ENCODE measurements at places on chromosomes 16 and 17.

DNA sequence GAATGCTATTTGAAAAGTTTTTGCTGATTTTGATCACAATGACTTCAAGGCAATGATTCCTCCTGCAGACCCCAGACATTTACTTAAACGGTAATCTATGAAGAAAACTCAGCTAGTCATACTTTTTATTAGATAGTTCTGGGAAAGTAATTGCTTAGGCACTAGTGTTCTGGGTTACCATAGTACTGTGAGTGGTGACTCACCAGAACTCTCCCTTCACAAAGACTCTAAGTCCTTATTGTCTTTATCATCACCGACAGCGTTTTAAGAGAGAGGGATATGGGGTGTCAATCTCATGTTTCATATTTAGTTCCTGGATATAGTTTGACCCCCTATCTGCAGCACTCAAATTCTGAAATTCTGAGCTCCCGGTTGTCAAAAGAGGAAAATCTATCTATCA, 43.0 kb upstream of the CDH8 start:
- no peak for DNase-seq

GRCh38 chr17:64081802-64082799, 47.8 kb downstream of the ERN1 start:
- no peak for DNase-seq

DNA sequence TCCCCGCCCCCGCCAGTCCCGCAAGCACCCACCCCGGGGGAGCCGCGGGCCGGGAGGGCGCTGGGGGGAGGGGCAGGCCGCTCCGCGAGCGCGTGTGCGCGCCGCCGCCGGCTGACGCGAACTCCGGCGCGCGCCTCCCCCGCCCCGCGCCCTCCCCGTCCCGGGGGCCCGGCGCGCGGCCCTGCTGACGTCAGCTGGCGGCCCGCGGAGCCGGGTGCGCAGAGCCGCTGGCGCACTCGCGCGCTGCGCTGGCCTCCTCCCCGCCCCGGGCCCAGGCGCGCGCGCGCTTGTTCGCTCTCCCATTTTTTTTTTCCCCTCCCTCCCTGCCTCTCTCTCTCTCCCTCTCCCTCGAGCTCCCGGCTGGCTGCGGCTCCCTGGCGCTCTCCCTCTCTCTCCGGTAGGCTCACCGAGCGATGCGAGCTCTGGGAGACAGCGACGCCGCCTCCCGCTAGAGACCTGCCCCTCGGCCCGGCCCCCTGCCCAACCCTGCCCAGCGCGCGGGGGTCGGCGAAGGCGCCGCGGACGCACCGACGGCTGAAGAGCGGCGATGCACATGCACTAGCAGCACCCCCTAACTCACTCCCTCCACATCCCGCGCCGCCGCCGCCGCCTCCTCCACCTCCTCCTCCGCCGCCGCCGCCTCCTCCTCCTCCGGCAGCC, at the start of gene GNAO1:
GNAO1 (plus strand) TSS at position 334 of the 660 bp plus-strand sequence. CDS start 747 bp downstream, outside the sequence.
- DNase-seq = peak; percentile 82

GRCh38 chr17:2700491-2701141, 10.9 kb downstream of the CLUH start:
- DNase-seq = peak; percentile 100

- peak; percentile 12 for DNase-seq
Measured at GRCh38 chr16:57091975-57092785, at the start of gene CPNE2. Gene CPNE2 (plus strand): TSS chr16:57092583. CDS start chr16:57110743, 18,160 bp downstream.

GRCh38 chr17:32460054-32460453, 15.7 kb downstream of the PSMD11 start:
- DNase-seq = no peak

DNA sequence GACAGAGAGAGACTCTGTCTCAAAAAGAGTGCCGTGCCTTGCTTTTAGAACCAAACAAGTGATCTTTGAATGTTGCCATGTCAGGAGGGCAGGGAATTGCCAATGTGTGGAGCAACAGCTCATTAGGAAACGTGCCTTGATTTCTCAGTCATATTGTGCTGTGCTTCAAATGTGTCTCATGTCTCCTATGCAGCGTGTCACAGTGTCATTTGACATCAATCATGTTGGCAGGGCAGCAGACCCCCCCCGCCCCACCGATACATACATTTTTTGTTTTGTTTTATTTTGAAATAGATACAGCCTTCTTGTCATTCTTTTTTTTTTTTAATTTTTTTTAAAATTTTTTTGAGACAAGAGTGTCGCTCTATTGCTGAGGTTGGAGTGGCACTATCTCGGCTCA, 22.1 kb downstream of the MRC2 start:
- DNase-seq = no peak

DNA sequence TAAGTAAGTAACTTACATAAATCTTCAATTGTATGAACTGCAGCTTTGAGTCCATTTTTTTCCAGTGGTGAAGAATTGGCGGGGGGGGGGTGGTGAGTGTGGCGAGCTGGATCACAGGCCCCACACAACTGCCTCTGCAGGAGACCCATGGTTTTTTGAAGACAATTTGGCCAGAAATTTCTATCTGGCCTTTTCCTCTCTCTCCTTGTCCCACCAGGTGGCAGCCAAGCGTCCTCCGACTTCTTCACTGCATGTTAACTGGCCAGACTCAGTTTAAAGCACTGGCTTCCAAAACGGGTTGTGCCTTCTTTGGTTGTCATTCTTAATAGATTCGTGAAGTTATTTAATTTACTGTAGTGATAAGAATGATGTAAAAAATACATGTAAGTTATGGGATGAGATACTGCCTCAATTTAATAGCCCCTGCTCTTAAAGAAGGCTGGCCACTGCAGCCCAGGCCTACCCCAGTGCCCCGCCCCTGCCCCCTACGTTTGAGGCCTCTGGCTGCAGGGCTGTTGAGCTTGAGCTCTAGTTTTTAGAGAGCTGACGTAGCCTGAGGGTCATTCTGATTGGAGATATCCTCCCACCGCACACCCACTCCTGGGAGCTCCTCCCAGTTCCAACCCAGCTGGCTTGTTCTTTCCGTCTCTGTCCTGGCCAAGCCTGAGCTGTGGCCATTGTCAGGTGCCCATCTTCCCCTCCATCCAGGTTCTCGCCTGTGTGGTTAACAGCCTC, 36.4 kb downstream of the AKAP1 start:
- peak; percentile 38 for DNase-seq

DNA sequence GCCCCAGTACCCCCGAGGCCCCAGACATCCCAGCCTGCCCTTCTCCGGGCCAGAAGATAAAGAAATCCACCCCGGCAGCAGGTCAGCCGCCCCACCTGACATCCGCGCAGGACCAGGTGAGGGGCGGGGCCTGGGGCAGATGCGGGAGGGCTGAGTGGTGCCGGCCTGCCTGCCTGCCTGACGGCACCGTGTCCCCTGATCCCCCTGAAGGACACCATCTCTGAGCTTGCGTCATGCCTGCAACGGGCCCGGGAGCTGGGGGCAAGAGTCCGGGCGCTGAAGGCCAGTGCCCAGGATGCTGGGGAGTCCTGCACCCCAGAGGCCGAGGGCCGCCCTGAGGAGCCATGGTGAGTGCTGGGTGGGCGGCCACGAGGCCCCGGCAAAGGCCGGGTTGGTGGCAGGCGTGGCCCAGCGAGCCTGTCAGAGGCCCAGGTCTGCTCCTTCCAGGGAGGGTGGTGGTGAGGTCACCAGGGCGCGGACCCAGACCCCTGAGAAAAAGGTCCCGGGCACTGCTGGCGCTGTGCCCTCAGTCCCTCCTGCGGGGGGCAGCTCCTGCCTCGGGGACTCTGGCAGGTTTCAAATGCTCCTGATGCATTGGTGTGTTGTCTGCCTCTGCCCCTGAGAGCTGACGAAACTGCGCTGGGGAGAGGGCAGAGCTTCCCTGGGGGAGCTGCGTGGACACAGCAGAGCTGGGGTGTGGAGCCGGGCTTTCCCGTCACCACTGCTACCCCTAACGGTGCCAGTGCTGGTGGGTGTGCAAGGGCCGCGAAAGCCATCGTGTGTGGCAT, 1.2 kb downstream of the CDT1 start:
- DNase-seq = peak; percentile 23

- no peak for DNase-seq
Measured at GRCh38 chr17:68532826-68533225, 20.6 kb downstream of the PRKAR1A start.

GRCh38 chr16:70665113-70665694, 18.8 kb downstream of the IL34 start:
- DNase-seq = no peak

DNA sequence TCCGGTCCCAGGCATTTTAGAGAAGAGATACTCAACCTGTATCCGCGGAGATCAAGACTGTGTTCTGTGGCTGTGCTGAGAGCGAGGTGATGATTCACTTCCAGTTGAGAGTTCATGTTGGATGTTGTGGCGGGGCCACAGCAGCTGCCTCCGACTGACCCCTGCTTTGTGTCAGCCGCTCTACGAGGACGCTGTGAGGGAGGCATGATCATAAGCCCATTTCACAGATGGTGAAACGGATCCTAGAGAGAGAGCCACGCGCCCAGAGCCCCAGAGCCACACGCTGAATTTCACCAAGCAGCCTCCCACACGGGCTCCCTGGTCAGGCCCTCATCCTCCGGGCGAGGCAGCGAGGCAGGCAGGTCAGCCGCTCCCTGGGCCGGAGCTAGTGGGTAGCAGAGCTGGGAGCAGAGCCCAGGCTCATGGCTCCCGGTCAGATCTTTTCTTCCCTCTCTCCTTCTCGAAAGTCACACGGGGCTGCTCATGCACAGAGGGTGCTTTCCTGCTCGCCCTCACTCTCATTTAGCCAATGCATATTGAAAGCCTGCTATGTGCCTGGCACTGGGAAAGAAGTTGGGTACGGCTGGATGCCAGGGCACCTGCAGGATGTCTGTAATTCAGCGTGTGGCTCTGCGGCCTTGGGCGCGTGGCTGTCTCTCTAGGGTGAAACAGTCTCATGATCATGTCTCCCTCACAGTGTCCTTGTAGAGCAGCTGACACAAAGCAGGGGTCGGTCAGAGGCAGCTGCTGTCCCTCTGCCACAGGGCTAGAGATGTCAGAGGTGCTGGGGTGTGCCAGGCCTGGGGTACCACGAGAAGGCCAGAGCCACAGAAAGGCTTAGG, 155.6 kb upstream of the CHMP6 start:
- no peak for DNase-seq

DNA sequence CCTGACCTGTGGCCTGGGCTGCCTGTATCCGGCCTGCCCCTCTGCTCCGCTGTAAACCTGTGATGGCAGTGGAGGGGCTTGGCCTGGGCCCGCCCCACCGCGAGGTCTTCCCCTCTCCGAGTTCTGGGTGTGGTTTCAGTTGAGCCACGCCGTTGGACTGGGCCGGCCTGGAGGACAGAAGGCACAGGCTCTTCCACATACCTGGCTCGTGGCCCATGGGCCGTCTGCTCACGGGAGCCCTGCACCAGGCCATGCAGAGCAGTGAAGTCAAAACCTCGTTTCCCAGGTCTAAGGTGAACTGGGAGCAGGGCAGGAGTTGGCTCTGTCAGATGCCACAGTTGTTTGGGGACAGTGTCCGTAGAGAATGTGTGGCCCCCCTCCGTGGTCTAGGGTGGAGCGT, 5.6 kb upstream of the RNPS1 start:
- no peak for DNase-seq

- no peak for DNase-seq
Measured at GRCh38 chr16:89395150-89396142, 94.9 kb downstream of the ANKRD11 start.

DNA sequence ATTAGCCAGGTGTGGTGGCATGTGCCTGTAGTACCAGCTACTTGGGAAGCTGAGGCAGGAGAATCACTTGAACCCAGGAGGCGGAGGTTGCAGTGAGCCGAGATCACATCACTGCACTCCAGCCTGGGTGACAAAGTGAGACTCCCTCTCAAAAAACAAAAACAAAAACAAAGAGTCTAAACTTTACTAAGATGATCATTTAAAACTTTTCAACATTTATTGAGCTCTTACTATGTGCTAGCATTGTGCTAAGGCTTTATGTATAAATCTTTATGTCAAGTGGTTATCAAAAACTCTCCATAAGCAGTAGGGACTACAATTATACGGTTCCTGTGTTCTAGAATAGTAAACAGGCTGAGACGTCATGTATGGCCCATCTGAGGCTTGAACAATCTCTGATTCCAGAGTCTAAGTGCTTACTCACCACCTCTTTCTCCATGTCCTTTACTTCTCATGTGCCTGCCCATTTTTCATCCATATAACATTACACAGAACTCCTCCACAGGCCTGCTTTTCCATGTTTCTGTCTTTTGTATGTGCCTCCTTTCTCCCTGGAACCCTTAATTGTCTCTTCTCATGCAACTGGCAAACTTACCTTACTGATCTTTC, 66.7 kb downstream of the NUP88 start:
- DNase-seq = no peak

DNA sequence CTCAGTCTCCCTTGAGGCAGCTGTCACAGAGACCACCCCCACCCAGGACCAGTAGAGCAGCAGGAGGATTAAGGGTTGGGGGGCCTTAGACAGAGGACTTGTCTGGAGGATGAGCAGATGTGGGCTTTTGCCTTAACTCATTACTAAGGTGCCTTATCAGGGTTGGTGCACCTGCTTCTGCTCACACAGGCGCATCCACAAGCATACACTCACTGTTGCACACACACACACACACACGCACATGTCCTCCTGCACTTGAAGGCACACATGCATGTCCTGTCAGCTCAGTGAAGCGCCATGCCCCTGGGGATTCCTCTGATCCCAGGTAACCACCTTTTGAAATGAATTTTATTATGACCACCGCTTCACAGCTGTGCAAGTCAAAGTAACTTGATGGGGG, 1.2 kb downstream of the GFAP start:
- DNase-seq = no peak

- no peak for DNase-seq
Measured at GRCh38 chr17:61118871-61119270, 280.8 kb upstream of the TBX2 start.
